ENCODE measurements at places on chromosomes 6 and 20. TPM values are rescaled to one million over a fixed set of nuclear protein-coding genes. Genes with fewer than 3 reads are reported as not detected.

GRCh38 chr6:33696548-33697518 is 14.7 kb downstream of the UQCC2 start:
- peaks cover 39% of the 10 kb centered on the region for H3K4me1 ChIP-seq
- peak overlapping the region; percentile 84 for H3K27ac ChIP-seq
- no peak overlapping the region for H3K4me3 ChIP-seq

The DHX16 gene
- 23.2 TPM for total RNA-seq

The SLA2 gene
- total RNA-seq: 0.11 TPM

DNA sequence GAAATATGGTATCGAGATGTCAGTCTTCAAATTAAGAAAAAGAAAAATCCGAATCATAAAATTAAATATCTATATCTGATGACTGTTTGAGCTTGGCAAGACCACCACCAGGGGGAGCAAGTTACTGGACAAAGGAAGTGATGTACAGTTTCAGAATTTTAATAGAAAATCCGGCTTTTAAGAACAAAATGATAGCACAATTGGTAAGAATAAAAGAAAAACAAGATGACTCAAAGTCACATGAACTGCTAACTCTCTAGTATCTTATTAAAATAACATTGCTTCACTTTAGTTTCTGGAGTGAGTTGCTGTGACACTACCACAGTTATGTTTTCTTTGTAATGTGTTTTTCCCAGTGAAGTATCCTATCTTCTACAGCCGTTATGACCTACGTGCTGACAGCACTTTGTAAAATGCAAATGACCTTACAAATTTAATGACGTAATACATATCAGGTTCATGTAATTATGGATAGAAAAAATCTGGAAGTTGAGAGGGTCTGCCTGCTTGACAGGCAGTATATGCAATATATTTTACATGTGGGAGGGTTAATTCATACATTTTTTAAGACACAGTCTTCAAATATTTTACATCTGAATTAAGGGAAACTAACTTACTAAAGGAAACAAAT is 405.3 kb upstream of the HS3ST5 start:
- no peaks in the 10 kb centered on the region for H3K36me3 ChIP-seq
- no peaks in the 10 kb centered on the region for H3K4me1 ChIP-seq
- no peak overlapping the region for H3K27ac ChIP-seq
- H3K4me3 ChIP-seq: no peak overlapping the region
- H3K27me3 ChIP-seq: no peaks in the 10 kb centered on the region
- DNase-seq: no peak

GRCh38 chr6:18323935-18324705 is 59.8 kb upstream of the DEK start:
- H3K4me3 ChIP-seq: no peak overlapping the region
- no peaks in the 10 kb centered on the region for H3K36me3 ChIP-seq
- no peak overlapping the region for H3K27ac ChIP-seq
- H3K4me1 ChIP-seq: peaks cover 4% of the 10 kb centered on the region

The HRH3 gene
- not detected for total RNA-seq

- H3K27me3 ChIP-seq: no peaks in the 10 kb centered on the region
- DNase-seq: no peak
- H3K4me3 ChIP-seq: no peak overlapping the region
- H3K36me3 ChIP-seq: no peaks in the 10 kb centered on the region
- H3K4me1 ChIP-seq: no peaks in the 10 kb centered on the region
These were observed 36.0 kb downstream of the CCN2 start for GRCh38 chr6:131914967-131915751.

GRCh38 chr6:23441808-23442461 is 684.1 kb upstream of the NRSN1 start:
- no peak for DNase-seq
- no peak overlapping the region for H3K27ac ChIP-seq
- H3K36me3 ChIP-seq: no peaks in the 10 kb centered on the region

DNA sequence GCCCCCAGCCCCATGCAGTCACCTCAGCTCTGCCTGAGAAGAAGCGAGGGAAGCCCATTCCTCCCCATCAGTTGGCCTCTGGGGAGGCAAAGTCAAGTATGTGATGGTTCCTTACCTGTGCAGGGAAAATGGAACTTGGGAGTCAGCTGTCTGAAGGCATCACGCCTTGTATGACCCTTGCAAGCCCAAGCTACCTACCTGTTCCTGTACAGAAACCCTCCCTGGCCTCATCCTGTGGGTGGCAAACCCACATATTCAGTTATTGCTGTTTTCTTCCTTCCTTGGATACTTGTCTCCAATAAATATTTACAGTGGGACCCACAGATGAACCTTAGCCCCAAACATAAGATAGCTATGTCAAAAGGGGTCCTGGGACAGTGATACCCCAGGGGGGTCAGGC is 92.2 kb upstream of the MLN start:
- no peak overlapping the region for H3K4me3 ChIP-seq
- no peaks in the 10 kb centered on the region for H3K36me3 ChIP-seq
- H3K4me1 ChIP-seq: peaks cover 17% of the 10 kb centered on the region
- no peak overlapping the region for H3K27ac ChIP-seq
- DNase-seq: no peak

The PSORS1C1 gene
- total RNA-seq: 1.0 TPM

DNA sequence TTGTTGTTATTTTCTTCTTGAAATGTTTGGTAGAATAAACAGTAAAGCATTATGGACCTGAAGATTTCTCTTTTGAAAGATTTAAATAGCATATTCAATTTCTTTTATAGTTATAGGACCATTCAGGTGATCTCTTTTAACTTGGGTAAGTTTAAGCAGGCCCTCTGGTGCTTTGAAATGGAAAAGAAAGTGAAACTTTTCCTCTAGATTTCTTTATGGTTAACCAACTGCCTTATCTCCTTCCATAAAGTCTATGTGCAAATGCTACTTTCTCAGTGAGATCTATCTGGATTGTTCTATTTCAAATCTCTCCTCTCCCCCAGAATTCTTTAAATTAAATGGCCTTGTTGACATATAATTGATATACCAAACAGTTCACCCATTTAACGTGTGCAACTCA is 54.0 kb downstream of the PHACTR2 start:
- no peak for DNase-seq
- no peaks in the 10 kb centered on the region for H3K36me3 ChIP-seq
- no peak overlapping the region for H3K4me3 ChIP-seq
- H3K4me1 ChIP-seq: no peaks in the 10 kb centered on the region
- no peaks in the 10 kb centered on the region for H3K27me3 ChIP-seq

DNA sequence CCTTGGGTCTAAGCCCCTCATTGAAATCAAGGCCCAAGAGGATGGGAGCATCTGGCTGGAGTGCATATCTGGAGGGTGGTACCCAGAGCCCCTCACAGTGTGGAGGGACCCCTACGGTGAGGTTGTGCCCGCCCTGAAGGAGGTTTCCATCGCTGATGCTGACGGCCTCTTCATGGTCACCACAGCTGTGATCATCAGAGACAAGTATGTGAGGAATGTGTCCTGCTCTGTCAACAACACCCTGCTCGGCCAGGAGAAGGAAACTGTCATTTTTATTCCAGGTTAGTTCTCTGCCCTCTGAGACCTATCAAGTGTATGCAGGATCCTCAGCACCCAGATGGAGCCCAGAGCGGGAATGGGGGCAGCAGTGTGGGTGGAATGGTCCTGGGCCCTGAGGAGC is 5.1 kb downstream of the BTN2A2 start:
- H3K27me3 ChIP-seq: no peaks in the 10 kb centered on the region
- no peak for DNase-seq
- no peak overlapping the region for H3K27ac ChIP-seq
- no peaks in the 10 kb centered on the region for H3K36me3 ChIP-seq
- H3K4me3 ChIP-seq: no peak overlapping the region
- peaks cover 25% of the 10 kb centered on the region for H3K4me1 ChIP-seq

- no peak for DNase-seq
- H3K4me1 ChIP-seq: no peaks in the 10 kb centered on the region
- no peaks in the 10 kb centered on the region for H3K36me3 ChIP-seq
- H3K27ac ChIP-seq: peak overlapping the region; percentile 38
- no peak overlapping the region for H3K4me3 ChIP-seq
These were observed 255.5 kb upstream of the PLN start for GRCh38 chr6:118292558-118292957.

GRCh38 chr6:99219788-99220187 is 129.7 kb downstream of the FAXC start:
- H3K36me3 ChIP-seq: no peaks in the 10 kb centered on the region
- no peaks in the 10 kb centered on the region for H3K27me3 ChIP-seq
- H3K4me1 ChIP-seq: no peaks in the 10 kb centered on the region
- H3K4me3 ChIP-seq: no peak overlapping the region
- no peak for DNase-seq

The ADGRB3 gene
- 1.1 TPM for total RNA-seq

The PSORS1C2 gene
- 0.91 TPM for total RNA-seq

DNA sequence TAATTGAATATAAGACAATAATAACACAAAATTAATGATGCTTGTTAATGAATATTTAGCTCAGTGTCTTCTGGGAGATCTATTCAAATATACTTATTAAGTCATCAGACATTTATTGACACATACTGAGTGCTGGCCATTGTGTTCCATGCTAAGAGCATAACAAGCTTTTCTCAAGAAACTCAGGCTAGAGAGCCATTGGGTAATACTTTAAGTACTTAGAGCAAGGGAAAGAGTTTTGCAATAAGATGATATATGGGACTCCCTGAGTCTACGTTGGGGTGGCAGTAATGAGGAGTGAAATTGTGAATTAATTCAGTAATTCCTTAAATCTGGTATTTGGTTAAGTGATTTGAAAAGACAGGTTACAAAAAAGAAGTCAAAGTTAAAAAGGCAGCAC is 11.1 kb downstream of the TMEM200A start:
- H3K4me3 ChIP-seq: no peak overlapping the region
- H3K27ac ChIP-seq: no peak overlapping the region
- DNase-seq: no peak
- no peaks in the 10 kb centered on the region for H3K36me3 ChIP-seq

- H3K4me1 ChIP-seq: no peaks in the 10 kb centered on the region
- H3K27me3 ChIP-seq: no peaks in the 10 kb centered on the region
- DNase-seq: no peak
- no peaks in the 10 kb centered on the region for H3K36me3 ChIP-seq
These were observed 207.0 kb upstream of the CITED2 start for GRCh38 chr6:139581485-139581865.

GRCh38 chr20:10523443-10523842 is 88.3 kb downstream of the SLX4IP start:
- no peak for DNase-seq
- H3K4me3 ChIP-seq: no peak overlapping the region
- no peaks in the 10 kb centered on the region for H3K36me3 ChIP-seq
- peaks cover 26% of the 10 kb centered on the region for H3K4me1 ChIP-seq

DNA sequence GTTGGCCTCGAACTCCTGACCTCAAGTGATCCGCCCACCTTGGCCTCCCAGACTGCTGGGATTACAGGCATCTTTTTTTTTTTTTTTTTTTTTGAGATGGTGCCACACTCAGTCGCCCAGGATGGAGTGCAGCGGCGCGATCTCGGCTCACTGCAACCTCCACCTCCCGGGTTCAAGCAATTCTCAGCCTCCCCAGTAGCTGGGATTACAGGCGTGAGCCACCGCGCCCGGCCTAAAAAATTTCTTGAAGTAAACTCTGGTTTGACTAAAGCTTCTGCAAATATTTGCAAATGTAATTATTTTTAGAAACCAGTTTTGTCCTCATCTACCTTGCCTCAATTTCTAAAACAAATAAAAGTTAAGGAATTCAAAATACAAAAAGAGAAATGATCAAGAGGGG is 1.2 kb downstream of the IBTK start:
- H3K36me3 ChIP-seq: no peaks in the 10 kb centered on the region
- no peaks in the 10 kb centered on the region for H3K27me3 ChIP-seq
- H3K4me1 ChIP-seq: no peaks in the 10 kb centered on the region
- peak overlapping the region; percentile 88 for H3K4me3 ChIP-seq
- no peak for DNase-seq

The TPD52L1 gene
- total RNA-seq: 224 TPM

DNA sequence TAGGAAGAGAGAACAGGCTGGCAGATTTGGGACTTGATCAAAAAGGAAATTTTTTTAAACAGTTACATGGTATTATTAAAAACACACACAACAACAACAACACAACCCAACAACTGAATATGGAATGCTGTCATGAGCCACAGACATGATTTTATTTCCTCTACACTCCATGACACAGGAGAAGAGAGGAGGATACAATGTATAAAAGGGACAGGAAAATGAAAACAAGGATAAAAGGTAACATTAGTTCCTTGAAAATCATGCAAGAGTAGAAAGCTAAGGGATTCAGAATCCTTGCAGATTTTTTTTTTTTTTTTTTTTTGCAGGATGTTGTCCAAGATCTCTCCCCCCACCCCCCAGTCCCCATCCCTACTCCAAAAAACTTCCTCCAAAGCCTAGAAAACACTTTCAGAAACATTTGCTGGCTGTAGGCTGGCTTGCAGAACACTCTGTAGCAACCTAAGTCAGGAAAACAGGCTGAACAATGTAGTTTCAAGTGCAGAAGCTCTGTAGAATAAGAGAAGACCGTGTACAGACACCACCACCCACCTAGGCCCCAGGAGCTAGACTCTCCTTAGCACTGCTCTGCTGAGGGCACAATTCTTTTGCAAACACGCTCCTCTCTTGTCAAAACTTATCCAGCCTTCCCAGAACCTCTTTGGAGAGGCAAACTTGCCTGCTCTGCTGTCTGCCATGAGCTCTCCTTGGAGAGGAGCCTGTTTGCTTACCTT is 845 bp downstream of the ZMYND8 start:
- peak overlapping the region; percentile 27 for H3K4me3 ChIP-seq
- H3K27ac ChIP-seq: peak overlapping the region; percentile 100

DNA sequence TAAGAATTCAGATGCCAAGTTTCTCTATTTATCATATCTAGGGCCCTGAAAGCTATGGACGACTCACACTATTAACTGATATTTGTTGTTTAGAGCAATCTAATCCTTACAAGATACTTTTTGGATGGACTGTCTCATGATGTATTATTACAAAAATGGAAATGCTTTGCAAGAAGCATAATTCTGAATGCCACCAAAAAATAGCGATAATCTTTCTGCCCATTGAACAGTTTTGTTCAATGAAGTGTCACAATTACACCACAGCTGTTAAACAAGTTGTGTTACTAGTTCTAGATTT is 460.4 kb upstream of the JARID2 start:
- no peaks in the 10 kb centered on the region for H3K36me3 ChIP-seq
- no peak overlapping the region for H3K4me3 ChIP-seq
- no peaks in the 10 kb centered on the region for H3K27me3 ChIP-seq
- DNase-seq: no peak

- no peaks in the 10 kb centered on the region for H3K4me1 ChIP-seq
- no peak overlapping the region for H3K4me3 ChIP-seq
- no peak for DNase-seq
- no peak overlapping the region for H3K27ac ChIP-seq
- H3K27me3 ChIP-seq: no peaks in the 10 kb centered on the region
These were observed 30.9 kb upstream of the SMOC2 start for GRCh38 chr6:168410035-168410434.

DNA sequence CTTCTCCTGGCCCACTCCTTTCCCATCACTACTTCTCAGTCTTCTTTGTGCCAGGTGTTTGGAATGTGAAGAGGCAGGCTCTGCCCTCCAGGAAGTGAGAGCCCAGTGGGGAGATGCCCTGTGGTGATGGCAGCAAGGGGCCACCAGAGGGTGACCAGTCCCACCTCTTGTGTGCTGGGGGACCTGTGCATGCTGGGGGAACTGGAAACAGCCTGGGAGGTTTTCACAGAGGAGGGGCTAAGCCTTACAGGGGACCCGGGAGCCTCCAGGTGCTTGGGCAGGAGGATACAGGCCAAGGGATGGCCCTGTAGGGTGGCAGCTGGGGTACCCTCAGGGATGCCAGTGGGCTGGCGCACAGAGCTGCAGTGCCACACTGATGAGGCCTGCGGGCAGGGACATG is 72.3 kb downstream of the RAMACL start:
- no peaks in the 10 kb centered on the region for H3K36me3 ChIP-seq
- H3K4me1 ChIP-seq: no peaks in the 10 kb centered on the region
- no peak for DNase-seq
- H3K27ac ChIP-seq: no peak overlapping the region
- H3K27me3 ChIP-seq: no peaks in the 10 kb centered on the region
